OCI-LY7 (cell line): ENCODE measurements at places on chromosomes 5 and 9.

GRCh38 chr9:121107029-121107428 is 32.3 kb downstream of the CNTRL start:
- peak; percentile 26 for DNase-seq

DNA sequence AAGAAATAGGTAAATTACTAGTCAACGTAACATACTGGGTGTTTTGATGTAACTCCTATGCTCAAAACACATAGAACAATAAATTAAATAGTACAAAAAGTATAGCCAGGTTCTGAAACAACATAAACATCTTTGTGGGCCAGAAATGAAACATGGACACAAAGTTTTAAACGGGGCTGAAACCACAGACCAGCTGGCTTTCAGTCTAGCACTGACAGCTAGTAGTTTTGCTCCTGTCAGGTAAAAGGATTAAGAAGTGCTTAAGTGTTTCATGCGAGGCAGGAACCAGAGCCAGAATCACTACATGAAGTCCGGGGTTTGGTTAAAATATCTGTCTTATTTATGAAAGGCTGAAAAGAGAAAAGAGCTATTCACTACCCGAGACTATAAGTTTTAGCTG is 19.5 kb downstream of the DCAF10 start:
- no peak for DNase-seq

GRCh38 chr9:126480813-126481212 is 132.9 kb upstream of the LMX1B start:
- DNase-seq: no peak

GRCh38 chr5:149697001-149697400 is 33.1 kb upstream of the PPARGC1B start:
- no peak for DNase-seq

- no peak for DNase-seq
Measured at GRCh38 chr5:32536246-32536645, 49.1 kb upstream of the SUB1 start.

GRCh38 chr5:146069780-146070099 is 35.6 kb downstream of the PLAC8L1 start:
- no peak for DNase-seq
